Astrocyte (in vitro differentiated cells and primary cell): ENCODE measurements at places on chromosomes 4 and X. TPM values are rescaled to one million over a fixed set of nuclear protein-coding genes. Genes with fewer than 3 reads are reported as not detected.

LRIT3 gene
- 0.11 TPM in 1 of 2 replicates, not detected in the other for total RNA-seq

GPRIN3 gene
- total RNA-seq = 2.6 and 6.9 TPM in 2 replicates

IL3RA gene
- not detected in 2 replicates for total RNA-seq

FGF5 gene
- total RNA-seq = 2.1 and 2.4 TPM in 2 replicates

ARMCX4 gene
- total RNA-seq = 9.6 and 10.8 TPM in 2 replicates

F9 gene
- not detected in 2 replicates for total RNA-seq

TAF7L gene
- 0.27 and 0.29 TPM in 2 replicates for total RNA-seq

SOWAHD gene
- total RNA-seq = 0.54 TPM in 1 of 2 replicates, not detected in the other

CLCN4 gene
- total RNA-seq = 5.9 and 7.2 TPM in 2 replicates

CABS1 gene
- not detected in 2 replicates for total RNA-seq

SSR4 gene
- total RNA-seq = 252 and 299 TPM in 2 replicates

- H3K27me3 ChIP-seq = no peaks in the 10 kb centered on the region
- no peak for DNase-seq
- no peaks in the 10 kb centered on the region for H3K36me3 ChIP-seq
- no peak overlapping the region for H3K4me3 ChIP-seq
- no peak overlapping the region for H3K27ac ChIP-seq
Observed at GRCh38 chrX:23505531-23506303, 161.6 kb upstream of the PRDX4 start.

DNA sequence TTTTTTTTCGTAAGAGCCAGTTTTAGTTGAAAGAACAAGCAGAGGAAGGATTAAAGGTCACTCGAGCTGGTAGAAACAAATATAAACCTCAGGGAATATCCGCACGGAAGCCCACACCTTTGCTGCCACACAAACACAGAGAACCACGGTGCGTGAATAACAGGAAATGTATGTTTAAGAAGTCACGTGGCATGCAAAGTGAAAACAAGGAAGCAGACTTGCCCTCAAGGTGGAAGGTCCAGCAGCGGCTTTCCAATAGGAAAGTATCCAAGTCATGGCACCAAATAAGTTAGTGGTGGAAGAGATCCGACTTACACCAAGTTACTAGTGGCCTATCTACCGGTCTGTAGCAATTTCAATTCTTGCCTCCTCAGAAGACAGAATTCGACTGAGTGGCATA lies 215.5 kb downstream of the HHIP start:
- no peak overlapping the region for H3K27ac ChIP-seq
- DNase-seq = no peak
- H3K4me1 ChIP-seq = no peaks in the 10 kb centered on the region

DNA sequence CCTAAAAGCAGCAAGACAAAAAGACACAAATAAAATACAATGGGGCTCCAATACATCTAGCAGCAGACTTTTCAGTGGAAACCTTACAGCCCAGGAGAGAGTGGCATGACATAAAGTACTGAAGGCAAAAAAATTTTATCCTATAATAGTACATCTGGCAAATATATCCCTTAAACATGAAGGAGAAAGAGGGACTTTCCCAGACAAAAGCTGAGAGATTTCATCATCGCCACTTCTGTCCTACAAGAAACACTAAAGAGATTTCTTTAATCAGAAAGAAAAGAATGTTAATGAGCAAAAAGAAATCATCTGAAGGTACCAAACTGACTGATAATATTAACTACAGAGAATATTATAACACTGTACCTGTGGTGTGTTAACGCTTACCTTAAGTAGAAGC lies 86.4 kb downstream of the ANKRD17 start:
- H3K27me3 ChIP-seq = no peaks in the 10 kb centered on the region
- H3K4me1 ChIP-seq = no peaks in the 10 kb centered on the region
- H3K27ac ChIP-seq = no peak overlapping the region

DNA sequence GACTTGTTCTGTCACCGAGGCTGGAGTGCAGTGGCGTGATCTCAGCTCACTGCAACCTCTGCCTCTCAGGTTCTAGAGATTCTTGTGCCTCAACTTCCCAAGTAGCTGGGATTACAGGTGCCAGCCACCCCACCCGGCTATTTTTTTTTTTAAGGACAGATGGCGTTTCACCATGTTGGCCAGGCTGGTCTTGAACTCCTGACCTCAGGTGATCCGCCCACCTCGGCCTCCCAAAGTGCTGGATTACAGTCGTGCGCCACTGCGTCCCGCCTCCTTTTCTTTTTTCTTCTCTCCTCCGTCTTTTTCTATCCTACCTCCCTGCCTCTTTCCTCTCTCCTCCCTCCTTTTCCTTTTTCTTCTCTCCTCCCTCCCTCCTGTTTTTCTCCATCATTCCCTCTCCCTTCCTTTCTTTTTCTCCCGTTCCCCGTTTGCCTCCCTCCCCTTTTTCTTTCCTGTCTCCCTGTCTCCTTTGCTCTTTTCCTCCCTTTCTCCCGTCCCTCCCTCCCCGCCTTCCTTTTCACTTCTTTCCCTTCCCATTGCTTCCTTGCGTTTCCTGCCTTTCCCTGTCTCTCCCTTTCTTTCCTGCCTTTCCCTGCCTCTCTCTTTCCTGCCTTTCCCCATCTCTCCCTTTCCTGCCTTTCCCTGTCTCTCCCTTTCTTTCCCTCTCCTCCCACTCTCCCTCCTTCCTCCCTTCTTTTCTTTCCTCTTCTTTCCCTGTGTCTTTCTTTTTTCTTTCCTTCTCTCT lies 2.1 kb upstream of the SLC25A6 start:
- peaks cover 13% of the 10 kb centered on the region for H3K4me1 ChIP-seq
- no peak for DNase-seq
- H3K27me3 ChIP-seq = no peaks in the 10 kb centered on the region

- H3K4me1 ChIP-seq = peaks cover 15% of the 10 kb centered on the region
- no peaks in the 10 kb centered on the region for H3K36me3 ChIP-seq
- no peaks in the 10 kb centered on the region for H3K27me3 ChIP-seq
- H3K27ac ChIP-seq = peak overlapping the region; percentile 57
- peak overlapping the region; percentile 11 for H3K4me3 ChIP-seq
Observed at GRCh38 chrX:20066968-20067708, 49.6 kb downstream of the MAP7D2 start.

DNA sequence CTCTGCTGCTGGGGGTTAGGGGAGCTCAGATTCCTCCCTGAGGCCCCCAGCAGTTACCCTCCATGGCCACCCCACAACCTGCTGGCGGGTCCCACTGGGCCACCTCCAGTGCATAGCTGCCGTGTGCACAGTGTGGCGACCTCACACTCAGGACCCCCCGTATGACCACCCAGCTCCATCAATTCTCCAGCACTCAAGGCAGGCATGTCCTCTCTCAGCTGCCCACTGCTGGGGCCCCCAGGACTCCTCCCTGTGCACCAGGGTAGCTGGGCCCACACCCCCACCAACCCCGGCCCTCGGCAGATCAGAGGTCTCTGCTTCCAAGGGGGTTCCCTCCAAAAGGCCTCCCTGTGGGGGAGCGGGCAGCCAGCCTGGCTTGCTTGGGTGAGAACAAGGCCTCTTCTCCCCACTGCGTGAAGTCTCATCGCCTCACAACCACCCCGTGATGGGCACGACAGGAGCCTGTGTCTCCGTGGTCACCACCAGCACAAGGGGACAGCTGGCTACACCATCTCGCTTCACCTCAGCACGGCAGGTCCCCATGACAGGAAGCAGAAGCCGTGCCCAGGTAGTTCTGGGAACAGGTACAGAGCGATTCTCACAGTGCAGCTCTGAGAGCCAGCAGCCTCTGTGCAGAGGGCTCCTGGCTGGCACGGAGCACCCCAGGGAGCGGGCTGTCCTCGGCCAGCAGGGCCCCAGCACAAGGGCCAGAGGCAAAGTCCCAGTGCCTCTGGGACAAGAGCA lies 4.6 kb upstream of the HAUS3 start:
- H3K4me1 ChIP-seq = no peaks in the 10 kb centered on the region
- H3K27ac ChIP-seq = no peak overlapping the region
- no peak overlapping the region for H3K4me3 ChIP-seq
- no peak for DNase-seq

DNA sequence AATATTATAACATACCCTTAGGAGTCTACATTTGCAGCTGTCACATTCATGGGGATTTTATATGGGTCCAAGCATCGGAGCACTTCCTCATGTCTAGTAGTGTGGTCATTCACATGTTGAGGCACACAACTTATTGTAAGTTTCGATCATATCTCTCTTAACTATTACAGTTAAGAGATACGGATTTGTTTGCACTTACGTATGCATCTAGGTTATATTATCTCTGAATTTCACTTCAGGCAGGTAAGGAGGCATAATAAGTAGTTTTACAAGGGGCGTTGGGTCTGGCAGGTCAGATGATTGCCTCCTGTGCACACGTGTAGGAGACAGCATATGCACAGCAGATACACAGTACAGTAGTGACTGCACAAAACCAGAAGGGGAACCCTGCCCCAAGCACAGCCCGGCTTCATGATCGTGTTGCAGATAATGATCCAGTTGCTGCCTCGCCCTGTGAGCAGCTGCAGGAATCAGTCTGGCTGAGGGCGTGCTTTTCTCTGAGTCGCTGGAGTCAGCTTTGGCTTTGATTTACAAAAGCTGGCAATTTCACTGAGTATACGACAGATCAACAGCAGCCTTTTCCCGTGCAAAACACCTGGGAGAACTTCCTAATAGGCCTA lies 302.9 kb upstream of the GATB start:
- H3K4me3 ChIP-seq = no peak overlapping the region
- H3K36me3 ChIP-seq = no peaks in the 10 kb centered on the region
- DNase-seq = peak; percentile 8

GRCh38 chr4:152676052-152676854 lies 3.5 kb downstream of the TMEM154 start:
- H3K36me3 ChIP-seq = no peaks in the 10 kb centered on the region
- peaks cover 17% of the 10 kb centered on the region for H3K4me1 ChIP-seq
- H3K4me3 ChIP-seq = no peak overlapping the region
- no peak overlapping the region for H3K27ac ChIP-seq
- H3K27me3 ChIP-seq = no peaks in the 10 kb centered on the region
- DNase-seq = no peak

DNA sequence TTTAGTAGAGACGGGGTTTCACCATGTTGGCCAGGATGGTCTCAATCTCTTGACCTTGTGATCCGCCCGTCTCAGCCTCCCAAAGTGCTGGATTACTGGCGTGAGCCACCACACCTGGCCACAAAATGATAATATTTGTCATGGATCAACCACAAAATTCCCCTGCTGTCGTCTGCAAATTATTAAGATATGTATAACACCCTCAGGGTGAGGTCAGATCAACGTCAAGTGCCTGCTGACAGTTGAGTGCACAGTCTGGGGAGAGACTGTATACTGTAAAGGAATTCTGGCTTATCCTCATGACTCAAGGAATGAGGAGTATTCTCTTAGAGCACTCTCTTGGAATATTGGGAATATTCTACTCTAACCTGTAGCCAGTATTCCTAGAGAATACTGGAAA lies 11.2 kb downstream of the EPGN start:
- no peaks in the 10 kb centered on the region for H3K36me3 ChIP-seq
- H3K4me3 ChIP-seq = no peak overlapping the region
- DNase-seq = peak; percentile 23
- H3K27ac ChIP-seq = no peak overlapping the region
- H3K27me3 ChIP-seq = no peaks in the 10 kb centered on the region
- peaks cover 4% of the 10 kb centered on the region for H3K4me1 ChIP-seq

DNA sequence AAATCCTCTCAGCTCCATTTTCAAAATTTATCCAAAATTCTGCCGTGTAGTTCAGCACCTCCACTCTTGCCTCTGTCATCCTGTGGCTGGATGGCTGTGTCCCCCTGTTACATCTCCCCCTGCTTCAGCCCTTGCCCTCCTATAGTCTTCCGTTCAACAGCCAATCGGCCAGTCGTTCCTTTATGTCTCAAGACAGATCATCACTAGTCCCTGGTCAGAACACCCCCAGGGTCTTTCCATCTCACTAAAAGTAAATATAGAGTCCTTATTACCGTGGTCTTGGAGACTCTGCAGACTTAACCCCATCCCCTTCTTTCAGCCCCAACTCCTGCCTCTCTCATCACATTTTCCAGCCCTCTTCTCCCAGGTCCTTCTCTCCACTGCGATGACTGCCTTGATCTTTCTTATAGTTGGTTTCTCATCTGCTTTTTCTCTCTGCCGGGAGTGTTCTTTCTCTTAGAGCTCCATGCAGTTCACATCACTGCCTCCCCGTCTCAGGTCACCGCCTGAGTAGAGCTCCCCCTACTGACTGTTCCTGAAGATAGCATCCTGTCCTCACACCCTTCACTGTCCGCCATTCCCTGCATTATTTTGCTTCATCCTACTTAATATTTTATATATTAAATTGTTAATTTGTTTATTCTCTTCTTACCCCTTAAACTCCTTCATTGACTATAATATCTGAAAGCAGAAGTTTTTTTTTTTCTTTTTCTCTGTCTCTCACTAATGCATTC lies 736.9 kb upstream of the MAGEB2 start:
- no peaks in the 10 kb centered on the region for H3K27me3 ChIP-seq
- no peaks in the 10 kb centered on the region for H3K36me3 ChIP-seq
- no peak overlapping the region for H3K4me3 ChIP-seq
- H3K27ac ChIP-seq = no peak overlapping the region

GRCh38 chrX:46125111-46125510 lies 420.1 kb downstream of the ZNF674 start:
- no peak overlapping the region for H3K4me3 ChIP-seq
- no peaks in the 10 kb centered on the region for H3K36me3 ChIP-seq
- H3K4me1 ChIP-seq = no peaks in the 10 kb centered on the region
- H3K27me3 ChIP-seq = no peaks in the 10 kb centered on the region

DNA sequence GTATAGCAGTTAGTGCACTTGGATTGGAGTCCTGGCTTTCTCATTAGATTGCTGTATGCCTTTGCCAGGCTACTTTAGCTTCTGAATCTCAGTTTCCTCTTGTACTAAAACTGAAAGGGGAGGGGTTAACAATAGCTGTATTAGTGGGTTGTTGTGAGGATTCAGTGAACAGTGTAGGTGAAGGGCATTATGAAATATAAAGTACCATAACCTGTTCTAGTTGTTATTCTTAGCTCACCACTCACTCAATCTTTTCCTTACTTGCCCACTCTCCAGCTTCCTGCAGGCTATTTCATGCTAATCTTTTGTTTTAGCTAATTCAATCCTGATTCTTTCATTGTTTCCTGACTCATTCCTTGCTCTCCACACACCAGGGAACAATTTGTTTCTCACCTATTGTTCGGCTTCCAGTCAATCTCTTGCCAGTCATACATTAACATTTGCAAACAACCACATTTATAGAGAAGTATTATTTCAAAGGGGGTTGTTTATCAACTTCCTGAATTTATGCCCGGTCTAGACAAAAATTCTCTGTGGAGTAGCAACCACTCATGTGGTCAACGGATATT lies 50.6 kb upstream of the EDA start:
- H3K4me1 ChIP-seq = no peaks in the 10 kb centered on the region
- H3K4me3 ChIP-seq = no peak overlapping the region
- no peaks in the 10 kb centered on the region for H3K36me3 ChIP-seq
- H3K27me3 ChIP-seq = no peaks in the 10 kb centered on the region
- DNase-seq = no peak

GRCh38 chr4:107115185-107115847 lies 79.2 kb upstream of the DKK2 start:
- H3K4me1 ChIP-seq = no peaks in the 10 kb centered on the region
- H3K27me3 ChIP-seq = no peaks in the 10 kb centered on the region
- no peak overlapping the region for H3K27ac ChIP-seq
- no peak overlapping the region for H3K4me3 ChIP-seq
- DNase-seq = peak; percentile 61
- no peaks in the 10 kb centered on the region for H3K36me3 ChIP-seq

- H3K4me1 ChIP-seq = peaks cover 16% of the 10 kb centered on the region
- DNase-seq = peak; percentile 61
- H3K27me3 ChIP-seq = peaks cover 2% of the 10 kb centered on the region
- no peaks in the 10 kb centered on the region for H3K36me3 ChIP-seq
- no peak overlapping the region for H3K27ac ChIP-seq
Observed at GRCh38 chr4:110184140-110184790, 14.2 kb downstream of the ELOVL6 start.

- DNase-seq = peak; percentile 2
- no peaks in the 10 kb centered on the region for H3K36me3 ChIP-seq
- H3K4me3 ChIP-seq = no peak overlapping the region
- no peak overlapping the region for H3K27ac ChIP-seq
- H3K4me1 ChIP-seq = no peaks in the 10 kb centered on the region
- no peaks in the 10 kb centered on the region for H3K27me3 ChIP-seq
Observed at GRCh38 chrX:21131346-21131745, 242.9 kb upstream of the CNKSR2 start.
